ENCODE measurements at places on chromosomes 5 and 9. TPM values are rescaled to one million over a fixed set of nuclear protein-coding genes. Genes with fewer than 3 reads are reported as not detected.

Gene MAP1B
- total RNA-seq: 98.1 TPM

Gene CARD6
- total RNA-seq: 0.09 TPM

DNA sequence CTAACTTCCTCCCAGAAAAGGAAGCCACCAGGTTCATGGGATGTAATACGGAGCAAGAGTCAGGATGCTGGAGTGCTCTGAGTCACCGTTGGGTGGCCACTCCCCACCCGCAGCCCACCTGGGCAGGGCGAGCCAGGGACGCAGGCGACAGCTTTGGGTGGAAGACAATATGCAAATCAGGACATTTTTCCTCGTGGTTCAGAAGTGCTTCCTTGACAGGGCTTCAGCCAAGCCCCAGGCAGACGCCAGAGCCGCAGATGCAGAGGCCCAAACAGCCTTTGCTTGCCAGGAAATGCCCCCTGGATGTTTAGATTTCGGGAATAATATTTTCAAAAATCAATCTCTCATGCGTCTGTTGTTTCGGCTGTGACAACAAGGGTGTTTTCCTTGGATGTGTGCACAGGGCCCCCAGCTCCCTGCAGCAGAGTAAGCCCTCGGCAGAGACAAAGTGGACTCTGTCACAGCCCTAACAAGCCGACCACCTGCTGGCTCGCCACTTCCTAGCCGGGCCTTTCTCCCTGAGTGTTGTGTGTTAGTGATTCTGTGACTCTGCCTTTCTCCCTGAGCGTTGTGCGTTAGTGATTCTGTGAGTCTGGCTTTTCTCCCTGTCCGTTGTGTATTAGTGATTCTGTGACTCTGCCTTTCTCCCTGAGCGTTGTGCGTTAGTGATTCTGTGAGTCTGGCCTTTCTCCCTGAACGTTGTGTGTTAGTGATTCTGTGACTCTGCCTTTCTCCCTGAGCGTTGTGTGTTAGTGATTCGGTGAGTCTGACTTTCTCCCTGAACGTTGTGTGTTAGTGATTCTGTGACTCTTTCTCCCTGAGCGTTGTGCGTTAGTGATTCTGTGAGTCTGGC, 11.8 kb upstream of the SLC9A3 start:
- no peak for DNase-seq
- no peak overlapping the region for H3K4me3 ChIP-seq
- peaks cover 6% of the 10 kb centered on the region for H3K4me1 ChIP-seq
- H3K36me3 ChIP-seq: no peaks in the 10 kb centered on the region
- H3K27me3 ChIP-seq: peaks cover 10% of the 10 kb centered on the region

- no peak for DNase-seq
- H3K4me3 ChIP-seq: no peak overlapping the region
- H3K27ac ChIP-seq: no peak overlapping the region
- H3K36me3 ChIP-seq: no peaks in the 10 kb centered on the region
- no peaks in the 10 kb centered on the region for H3K4me1 ChIP-seq
Measured at GRCh38 chr9:16352791-16353401, 517.6 kb downstream of the BNC2 start.

Gene DBH
- not detected for total RNA-seq

Gene PRKAA1
- 44.3 TPM for total RNA-seq

Gene FBP2
- not detected for total RNA-seq

- no peak overlapping the region for H3K27ac ChIP-seq
- H3K36me3 ChIP-seq: peaks cover 85% of the 10 kb centered on the region
- peak overlapping the region; percentile 62 for H3K4me3 ChIP-seq
- H3K4me1 ChIP-seq: no peaks in the 10 kb centered on the region
Measured at GRCh38 chr9:14710804-14711203, 11.7 kb downstream of the CER1 start.

DNA sequence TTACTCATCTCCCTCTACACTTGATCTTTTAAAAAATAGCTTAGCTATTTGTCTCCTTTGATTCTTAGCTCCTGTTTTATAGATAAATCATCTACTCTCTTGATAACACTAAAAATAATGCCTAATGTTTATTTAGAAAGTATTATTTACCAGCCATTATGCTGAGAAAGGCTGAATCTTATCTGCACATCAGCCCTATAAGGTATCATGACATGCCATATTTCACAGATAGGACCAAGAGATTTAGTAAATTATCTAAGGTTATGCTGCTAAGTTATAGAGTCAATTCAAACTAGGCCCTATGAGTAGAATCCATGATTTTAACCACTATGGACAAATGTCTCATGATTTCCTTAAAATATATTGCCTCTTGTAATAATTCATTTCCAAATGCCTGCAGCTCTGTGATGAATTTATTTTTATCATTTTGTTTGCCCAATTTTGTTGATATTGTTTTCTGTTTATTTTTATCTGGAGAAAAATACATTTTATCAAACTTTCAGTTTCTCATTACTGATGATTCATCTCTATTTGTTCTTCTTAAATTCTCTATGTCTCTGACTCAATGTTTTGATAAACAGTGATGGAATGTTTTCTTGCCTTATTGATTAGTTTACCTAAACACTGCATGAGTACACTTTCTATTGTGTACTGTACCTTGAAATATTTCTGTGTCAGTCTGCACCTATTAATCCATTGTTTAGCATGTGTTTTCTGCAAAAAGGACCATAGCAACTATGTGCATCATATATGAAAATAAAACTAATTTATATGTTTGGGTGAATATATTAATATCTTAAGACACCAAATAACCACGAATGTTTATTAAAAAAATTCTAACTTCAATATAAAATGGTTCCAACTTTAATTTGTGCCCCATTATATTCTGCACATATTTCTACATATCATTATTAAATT, 300.8 kb downstream of the CDH9 start:
- H3K4me1 ChIP-seq: no peaks in the 10 kb centered on the region
- H3K36me3 ChIP-seq: no peaks in the 10 kb centered on the region
- no peaks in the 10 kb centered on the region for H3K27me3 ChIP-seq
- DNase-seq: no peak

Gene FSTL4
- total RNA-seq: 5.0 TPM

- DNase-seq: peak; percentile 64
- H3K27ac ChIP-seq: no peak overlapping the region
- H3K4me1 ChIP-seq: no peaks in the 10 kb centered on the region
- H3K4me3 ChIP-seq: no peak overlapping the region
Measured at GRCh38 chr5:100517301-100517974, 17.7 kb upstream of the FAM174A start.

GRCh38 chr9:2281803-2282185, 266.6 kb downstream of the SMARCA2 start:
- H3K27ac ChIP-seq: peak overlapping the region; percentile 47
- peaks cover 21% of the 10 kb centered on the region for H3K4me1 ChIP-seq
- no peak for DNase-seq
- no peaks in the 10 kb centered on the region for H3K36me3 ChIP-seq
